SJSA1 (cell line): ENCODE measurements at places on chromosomes 3 and 15. TPM values are rescaled to one million over a fixed set of nuclear protein-coding genes. Genes with fewer than 3 reads are reported as not detected.

Gene PLAAT1
- total RNA-seq: 1.4 and 9.8 TPM in 2 replicates

Gene CAND2
- 0.87 and 1.5 TPM in 2 replicates for total RNA-seq

Gene SLC51A
- not detected in 2 replicates for total RNA-seq

GRCh38 chr3:196115678-196116083, 33.8 kb upstream of the TFRC start:
- no peak overlapping the region for H3K4me3 ChIP-seq
- no peaks in the 10 kb centered on the region for H3K27me3 ChIP-seq
- no peaks in the 10 kb centered on the region for H3K4me1 ChIP-seq

GRCh38 chr3:189142527-189142926, 29.2 kb upstream of the TPRG1 start:
- no peaks in the 10 kb centered on the region for H3K36me3 ChIP-seq
- no peak overlapping the region for H3K27ac ChIP-seq
- 0 out of 2 replicates have a peak, but pooled peaks cover 9% of the 10 kb centered on the region for H3K27me3 ChIP-seq
- H3K4me1 ChIP-seq: no peaks in the 10 kb centered on the region

DNA sequence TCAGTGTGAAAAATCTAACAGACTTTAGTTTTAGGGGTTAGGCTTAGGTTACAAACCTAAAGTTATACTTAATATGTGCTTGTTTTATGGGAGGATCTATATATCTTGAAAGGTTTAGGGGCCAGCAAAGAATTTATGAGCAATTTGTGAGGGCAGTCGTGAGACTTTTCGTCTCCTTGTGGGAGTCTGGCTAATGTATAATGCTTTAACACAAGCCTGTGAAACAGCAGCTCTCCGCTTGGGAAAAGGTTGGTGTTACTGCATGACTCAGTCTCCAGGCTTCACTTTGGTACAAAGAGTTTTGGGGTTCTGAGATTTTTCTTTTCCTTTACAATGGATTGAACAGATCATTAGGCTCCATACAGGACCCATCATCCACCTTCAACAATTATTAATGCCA, 79.0 kb upstream of the MFGE8 start:
- H3K36me3 ChIP-seq: no peaks in the 10 kb centered on the region
- H3K4me3 ChIP-seq: no peak overlapping the region
- DNase-seq: no peak
- peaks cover 51% of the 10 kb centered on the region for H3K4me1 ChIP-seq

GRCh38 chr3:146177519-146177918, 16.5 kb upstream of the PLOD2 start:
- H3K4me1 ChIP-seq: no peaks in the 10 kb centered on the region
- H3K36me3 ChIP-seq: no peaks in the 10 kb centered on the region
- no peaks in the 10 kb centered on the region for H3K27me3 ChIP-seq
- DNase-seq: no peak

DNA sequence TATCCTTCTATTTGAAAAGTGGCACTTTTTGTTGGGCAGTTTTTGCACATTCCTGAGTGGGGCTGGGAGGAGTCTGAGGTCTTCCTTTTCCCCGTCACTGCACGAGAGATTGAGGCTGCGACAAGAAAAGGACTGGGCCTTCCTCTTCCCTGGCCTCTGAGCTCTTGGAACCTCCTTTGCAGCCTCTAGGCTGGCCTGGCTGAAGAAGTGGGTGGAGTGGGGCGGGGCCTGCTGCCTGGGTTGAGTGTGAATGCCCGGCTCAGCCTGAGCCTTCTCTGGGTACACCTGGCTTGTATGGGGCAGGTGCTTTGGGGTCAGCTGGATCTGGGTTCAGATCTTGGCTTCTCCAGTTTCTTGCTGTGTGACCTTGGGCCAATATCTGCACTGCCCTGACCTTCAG, 43.1 kb downstream of the PLXNA1 start:
- no peaks in the 10 kb centered on the region for H3K27me3 ChIP-seq
- H3K27ac ChIP-seq: no peak overlapping the region
- DNase-seq: no peak
- no peaks in the 10 kb centered on the region for H3K4me1 ChIP-seq

GRCh38 chr3:65978116-65978515, 60.6 kb downstream of the MAGI1 start:
- no peak overlapping the region for H3K4me3 ChIP-seq
- H3K27ac ChIP-seq: no peak overlapping the region
- no peaks in the 10 kb centered on the region for H3K4me1 ChIP-seq
- H3K27me3 ChIP-seq: no peaks in the 10 kb centered on the region
- H3K36me3 ChIP-seq: no peaks in the 10 kb centered on the region

DNA sequence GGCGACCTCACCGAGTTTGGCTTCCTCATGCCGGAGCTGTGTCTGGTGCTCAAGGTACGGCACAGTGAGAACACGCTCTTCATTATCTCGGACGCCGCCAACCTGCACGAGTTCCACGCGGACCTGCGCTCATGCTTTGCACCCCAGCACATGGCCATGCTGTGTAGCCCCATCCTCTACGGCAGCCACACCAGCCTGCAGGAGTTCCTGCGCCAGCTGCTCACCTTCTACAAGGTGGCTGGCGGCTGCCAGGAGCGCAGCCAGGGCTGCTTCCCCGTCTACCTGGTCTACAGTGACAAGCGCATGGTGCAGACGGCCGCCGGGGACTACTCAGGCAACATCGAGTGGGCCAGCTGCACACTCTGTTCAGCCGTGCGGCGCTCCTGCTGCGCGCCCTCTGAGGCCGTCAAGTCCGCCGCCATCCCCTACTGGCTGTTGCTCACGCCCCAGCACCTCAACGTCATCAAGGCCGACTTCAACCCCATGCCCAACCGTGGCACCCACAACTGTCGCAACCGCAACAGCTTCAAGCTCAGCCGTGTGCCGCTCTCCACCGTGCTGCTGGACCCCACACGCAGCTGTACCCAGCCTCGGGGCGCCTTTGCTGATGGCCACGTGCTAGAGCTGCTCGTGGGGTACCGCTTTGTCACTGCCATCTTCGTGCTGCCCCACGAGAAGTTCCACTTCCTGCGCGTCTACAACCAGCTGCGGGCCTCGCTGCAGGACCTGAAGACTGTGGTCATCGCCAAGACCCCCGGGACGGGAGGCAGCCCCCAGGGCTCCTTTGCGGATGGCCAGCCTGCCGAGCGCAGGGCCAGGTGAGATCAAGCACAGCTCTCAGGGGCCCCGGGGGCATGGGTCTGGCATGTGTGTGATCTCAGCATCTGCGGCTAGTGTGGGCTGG, 7.1 kb upstream of the STAB1 start:
- DNase-seq: no peak
- H3K36me3 ChIP-seq: peaks cover 87% of the 10 kb centered on the region
- H3K27ac ChIP-seq: no peak overlapping the region
- no peak overlapping the region for H3K4me3 ChIP-seq

GRCh38 chr3:67641451-67641850, 13.0 kb downstream of the SUCLG2 start:
- H3K4me1 ChIP-seq: peaks cover 4% of the 10 kb centered on the region
- H3K4me3 ChIP-seq: no peak overlapping the region
- no peak overlapping the region for H3K27ac ChIP-seq
- peaks cover 12% of the 10 kb centered on the region for H3K36me3 ChIP-seq
- no peak for DNase-seq
- no peaks in the 10 kb centered on the region for H3K27me3 ChIP-seq

DNA sequence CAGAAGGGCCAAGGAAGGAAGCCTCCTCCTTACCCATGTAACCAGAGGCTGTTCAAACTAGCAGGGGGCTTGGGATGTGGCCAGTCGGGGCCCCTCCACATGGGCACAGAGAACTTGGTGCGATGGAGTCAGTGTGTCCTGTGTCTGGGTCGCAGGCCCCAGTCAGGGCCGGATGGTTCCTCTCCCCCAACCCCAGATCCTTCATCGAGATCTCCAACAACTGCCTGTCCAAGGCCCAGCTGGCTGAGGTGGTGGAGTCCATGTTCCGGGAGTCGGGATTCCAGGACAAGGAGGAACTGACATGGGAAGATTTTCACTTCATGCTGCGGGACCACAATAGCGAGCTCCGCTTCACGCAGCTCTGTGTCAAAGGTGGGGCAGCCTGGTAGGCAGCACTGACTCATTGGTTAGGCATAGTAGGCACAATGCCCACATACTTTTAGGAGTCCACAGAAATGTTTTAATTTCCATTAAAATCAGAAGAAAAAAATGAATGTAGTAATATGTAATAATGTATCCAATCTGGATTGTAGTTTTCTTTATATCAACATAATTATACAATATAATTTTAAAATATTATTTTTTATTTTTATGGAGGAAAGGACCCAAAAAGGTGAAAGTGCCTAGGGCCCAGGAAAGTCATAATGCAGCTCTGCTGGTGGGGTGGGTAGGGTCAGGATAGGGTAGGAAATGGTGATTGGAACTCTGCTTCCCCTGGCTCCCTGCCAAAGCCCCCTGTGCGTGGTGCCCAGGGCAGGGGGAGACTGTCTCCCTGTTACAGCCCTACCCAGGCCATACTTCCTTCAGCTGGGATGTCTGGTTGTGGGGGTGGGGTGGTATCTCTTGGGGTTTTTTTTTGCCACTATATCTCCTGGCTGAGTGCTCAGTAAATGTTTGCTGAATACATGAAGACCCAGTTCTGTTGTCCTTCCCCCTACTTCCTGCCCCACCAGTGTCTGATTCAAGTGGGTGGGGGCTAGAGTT, 18.6 kb downstream of the DUOX1 start:
- no peaks in the 10 kb centered on the region for H3K27me3 ChIP-seq
- H3K36me3 ChIP-seq: no peaks in the 10 kb centered on the region
- H3K4me3 ChIP-seq: no peak overlapping the region
- no peak for DNase-seq

DNA sequence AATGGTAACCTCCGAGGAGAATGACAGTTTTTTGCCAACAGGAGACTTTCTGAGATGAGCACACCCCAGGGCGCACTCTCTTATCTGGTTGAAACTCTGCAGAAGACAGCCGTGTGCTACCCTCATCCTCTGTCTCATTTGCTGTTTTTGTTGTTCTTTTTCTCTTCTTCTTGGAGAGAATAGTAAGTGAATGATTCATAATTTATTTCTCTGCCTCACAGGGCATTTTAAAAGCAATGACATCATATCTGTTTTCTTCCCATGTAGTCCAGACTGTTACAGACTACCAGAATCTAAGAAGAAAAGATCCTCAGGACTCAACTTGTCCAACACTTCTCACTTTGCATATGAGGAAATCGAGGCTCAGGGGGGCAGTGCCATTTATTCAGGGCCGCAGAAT, 771.1 kb upstream of the GRM7 start:
- H3K27me3 ChIP-seq: no peaks in the 10 kb centered on the region
- no peak overlapping the region for H3K27ac ChIP-seq
- DNase-seq: no peak
- H3K4me3 ChIP-seq: no peak overlapping the region

DNA sequence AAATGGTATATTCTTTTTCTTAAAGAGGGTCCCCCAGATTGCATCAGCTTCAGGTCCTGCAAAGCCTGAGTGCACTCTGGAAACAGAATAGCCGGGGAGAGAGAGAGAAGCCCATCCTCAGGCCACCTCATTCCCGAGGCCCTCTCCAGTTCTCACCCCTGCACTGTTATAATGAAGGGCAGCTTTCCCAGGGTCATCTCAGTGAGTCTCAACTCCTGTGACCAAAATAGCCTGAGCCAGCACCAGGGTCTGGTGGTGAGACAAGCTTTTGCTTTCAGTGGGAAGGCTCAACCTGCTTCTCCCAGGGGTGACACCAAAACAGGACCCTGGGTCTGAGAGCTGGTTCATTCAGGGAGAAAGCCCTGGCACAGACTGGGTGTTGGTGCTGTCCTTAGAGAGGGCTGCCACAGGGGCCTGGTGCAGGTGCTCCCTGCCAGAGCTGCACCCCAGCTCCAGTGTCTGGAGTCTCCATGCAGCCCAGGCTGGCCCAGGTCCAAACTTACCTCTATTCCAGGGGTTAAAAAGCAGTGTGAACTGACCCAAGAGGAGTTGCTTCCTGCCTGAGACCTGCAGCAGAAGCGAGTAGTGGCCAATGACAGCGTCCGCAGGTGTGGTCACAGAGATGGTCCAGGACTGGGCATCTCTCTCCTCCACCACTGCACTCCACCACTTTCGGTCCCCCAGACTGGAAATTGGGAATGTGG, 6.1 kb downstream of the EPB42 start:
- no peaks in the 10 kb centered on the region for H3K27me3 ChIP-seq
- H3K4me3 ChIP-seq: no peak overlapping the region
- no peaks in the 10 kb centered on the region for H3K36me3 ChIP-seq

DNA sequence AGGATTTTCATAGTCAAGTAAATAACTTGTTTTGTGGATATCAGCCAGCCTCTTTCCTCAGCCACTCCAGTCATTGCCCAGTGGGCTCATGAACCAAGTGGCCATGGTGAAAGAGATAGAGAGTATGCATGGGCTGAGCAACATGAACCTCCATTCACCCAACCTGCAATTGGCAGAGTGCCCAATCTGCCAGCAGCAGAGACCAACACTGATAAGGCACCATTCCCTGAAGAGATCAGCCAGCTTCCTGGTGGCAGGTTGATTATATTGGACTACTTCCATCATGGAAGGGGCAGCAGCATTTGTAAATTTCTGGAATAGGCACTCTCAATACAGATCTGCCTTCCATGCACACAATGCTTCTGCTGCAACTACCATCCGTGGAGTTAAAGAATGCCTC, 10.3 kb upstream of the MCF2L2 start:
- no peak overlapping the region for H3K27ac ChIP-seq
- H3K4me3 ChIP-seq: no peak overlapping the region
- no peak for DNase-seq
- H3K4me1 ChIP-seq: no peaks in the 10 kb centered on the region

DNA sequence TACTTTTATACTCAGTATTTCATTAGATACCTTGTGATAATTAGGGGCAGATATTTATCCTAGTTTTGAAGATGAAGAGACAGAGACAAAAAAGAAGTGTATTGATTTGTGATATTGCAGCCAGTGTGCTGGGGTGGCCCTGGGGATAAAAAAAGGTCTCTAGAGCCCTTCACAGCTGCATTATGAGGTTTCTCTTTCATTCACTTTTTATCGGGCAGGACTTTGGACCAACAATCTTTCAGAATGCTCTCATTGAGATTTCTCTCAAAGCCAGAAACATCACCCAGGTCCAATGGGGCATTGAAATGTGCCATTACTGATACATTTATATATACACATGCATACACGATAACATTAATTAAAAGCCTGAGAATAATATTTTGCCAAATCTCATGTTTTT, 20.5 kb upstream of the SELENOT start:
- H3K27me3 ChIP-seq: no peaks in the 10 kb centered on the region
- peaks cover 57% of the 10 kb centered on the region for H3K36me3 ChIP-seq

DNA sequence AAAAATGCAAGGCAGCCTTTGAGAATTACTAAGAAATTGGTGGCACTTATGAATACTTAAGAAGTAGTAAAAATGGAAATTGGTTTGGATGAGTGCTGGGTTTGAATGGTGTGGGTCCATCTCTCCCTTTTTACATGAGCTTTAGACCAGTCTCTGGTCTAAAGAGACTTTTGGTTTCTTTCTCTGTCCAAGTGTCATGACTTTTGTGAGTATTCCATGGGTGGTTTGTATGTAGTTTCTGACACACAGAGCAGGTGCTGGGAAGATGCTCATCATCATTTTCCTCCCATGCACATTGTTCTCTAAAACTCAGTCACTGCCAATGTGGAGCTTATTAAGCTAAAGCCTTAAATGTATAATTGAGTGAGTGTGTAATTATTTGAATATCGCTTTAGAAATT, 63.5 kb downstream of the KAT2B start:
- H3K27me3 ChIP-seq: no peaks in the 10 kb centered on the region
- no peak overlapping the region for H3K4me3 ChIP-seq
- H3K36me3 ChIP-seq: no peaks in the 10 kb centered on the region
- DNase-seq: no peak

- H3K27ac ChIP-seq: peak overlapping the region; percentile 31
- DNase-seq: peak; percentile 62
- peaks cover 8% of the 10 kb centered on the region for H3K4me1 ChIP-seq
- no peaks in the 10 kb centered on the region for H3K27me3 ChIP-seq
- H3K4me3 ChIP-seq: no peak overlapping the region
Measured at GRCh38 chr3:58271901-58272501, 34.0 kb upstream of the RPP14 start.

GRCh38 chr3:33751336-33751735, 33.3 kb upstream of the CLASP2 start:
- no peak overlapping the region for H3K4me3 ChIP-seq
- no peaks in the 10 kb centered on the region for H3K36me3 ChIP-seq
- no peak overlapping the region for H3K27ac ChIP-seq
- no peaks in the 10 kb centered on the region for H3K27me3 ChIP-seq
- H3K4me1 ChIP-seq: no peaks in the 10 kb centered on the region; the same call in 1 of the 2 replicates
